HCT116 (cell line): ENCODE measurements at places on chromosomes 4 and X. TPM values are rescaled to one million over a fixed set of nuclear protein-coding genes. Genes with fewer than 3 reads are reported as not detected.

GRCh38 chr4:41882625-41883347, 52.4 kb upstream of the TMEM33 start:
- no peak for DNase-seq

DNA sequence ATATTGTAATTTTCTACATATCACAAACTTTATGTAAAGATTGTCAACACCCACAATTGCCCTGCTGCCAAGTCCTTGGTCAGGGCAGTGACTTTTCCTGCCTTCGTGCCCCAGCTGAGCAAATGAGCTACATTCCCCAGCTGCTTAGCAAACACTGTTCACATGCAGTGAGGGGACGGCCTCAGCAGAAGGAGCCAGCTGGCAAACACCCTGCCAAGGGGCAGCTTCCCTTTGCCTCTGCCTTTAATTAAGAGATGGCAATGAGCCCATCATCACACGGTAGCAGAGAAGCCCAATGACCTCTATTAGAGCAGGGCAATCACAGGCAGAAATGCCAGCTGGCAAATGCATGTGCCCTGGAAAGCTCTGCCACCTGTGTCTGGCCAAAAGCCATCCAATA, 253.4 kb downstream of the EPHA5 start:
- no peak for DNase-seq

GRCh38 chrX:20500171-20500865, 233.6 kb upstream of the RPS6KA3 start:
- DNase-seq: no peak

GRCh38 chrX:24862343-24862742, 153.4 kb downstream of the ARX start:
- DNase-seq: no peak

DNA sequence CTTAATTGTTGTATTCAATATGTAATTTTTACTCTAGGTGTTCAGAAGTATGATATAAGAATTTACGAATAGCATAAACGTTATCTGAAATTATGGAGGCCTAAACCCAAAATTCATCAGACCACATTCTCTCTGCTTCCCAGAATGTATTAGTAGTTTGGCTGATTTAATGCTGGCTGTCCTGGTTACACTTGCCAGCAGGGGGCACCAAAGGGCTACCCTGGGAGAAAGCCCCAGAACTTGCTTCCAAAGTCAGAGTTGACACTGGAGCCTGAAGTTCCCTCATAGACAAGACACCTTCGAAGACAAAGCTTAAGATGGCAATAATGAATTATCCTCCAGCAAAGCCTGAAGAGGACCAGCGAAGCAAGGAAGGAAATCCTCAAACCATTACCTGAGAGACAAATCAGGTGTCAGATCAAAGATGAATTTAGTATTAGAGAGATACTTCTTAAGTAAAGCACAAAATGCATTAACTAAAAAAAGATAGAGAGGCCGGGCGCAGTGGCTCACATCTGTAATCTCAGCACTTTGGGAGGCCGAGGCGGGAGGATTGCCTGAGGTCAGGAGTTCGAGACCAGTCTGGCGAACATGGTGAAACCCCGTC, 11.3 kb upstream of the ANOS1 start:
- DNase-seq: no peak

DNA sequence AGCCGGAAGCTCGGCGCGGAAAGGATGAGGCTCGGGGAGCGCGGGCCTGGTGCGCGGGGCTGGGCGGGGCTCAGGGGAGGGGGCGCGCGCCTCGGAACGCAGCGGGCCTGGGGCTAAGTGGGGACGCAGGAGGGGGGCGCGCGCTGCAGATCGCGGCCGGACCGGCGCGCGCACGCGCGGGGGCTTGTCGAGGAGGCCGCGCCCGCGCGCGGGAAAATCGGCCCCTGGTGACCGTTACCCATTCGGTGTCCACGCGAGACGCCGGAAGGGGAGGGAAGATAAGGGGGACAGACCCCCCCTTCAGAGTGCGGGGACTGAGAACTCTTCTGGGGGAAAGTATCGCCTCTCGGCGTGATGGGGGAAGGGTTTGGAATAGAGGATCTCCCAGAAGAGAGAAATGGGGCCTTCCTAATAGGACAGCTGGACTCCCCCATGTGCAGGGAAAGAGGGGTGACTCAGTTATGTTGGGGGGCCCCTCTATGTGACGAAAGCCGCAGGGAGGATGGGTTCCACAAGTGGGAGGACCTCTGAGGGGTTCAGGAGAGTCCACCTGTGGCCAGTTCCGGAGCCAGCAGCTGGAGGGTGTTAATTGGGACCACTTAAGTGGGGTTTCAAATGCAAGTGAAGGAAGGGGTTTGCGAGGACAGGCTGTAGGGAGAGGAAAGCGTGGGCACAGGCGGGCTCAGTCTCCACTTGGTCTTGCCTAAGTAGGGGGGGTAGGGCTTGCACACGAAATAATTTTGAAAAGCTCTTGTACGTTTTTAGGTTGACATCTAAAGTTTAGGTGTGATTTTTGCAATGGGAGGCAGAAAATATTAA, 584 bp downstream of the SUV39H1 start:
- DNase-seq: no peak

DNA sequence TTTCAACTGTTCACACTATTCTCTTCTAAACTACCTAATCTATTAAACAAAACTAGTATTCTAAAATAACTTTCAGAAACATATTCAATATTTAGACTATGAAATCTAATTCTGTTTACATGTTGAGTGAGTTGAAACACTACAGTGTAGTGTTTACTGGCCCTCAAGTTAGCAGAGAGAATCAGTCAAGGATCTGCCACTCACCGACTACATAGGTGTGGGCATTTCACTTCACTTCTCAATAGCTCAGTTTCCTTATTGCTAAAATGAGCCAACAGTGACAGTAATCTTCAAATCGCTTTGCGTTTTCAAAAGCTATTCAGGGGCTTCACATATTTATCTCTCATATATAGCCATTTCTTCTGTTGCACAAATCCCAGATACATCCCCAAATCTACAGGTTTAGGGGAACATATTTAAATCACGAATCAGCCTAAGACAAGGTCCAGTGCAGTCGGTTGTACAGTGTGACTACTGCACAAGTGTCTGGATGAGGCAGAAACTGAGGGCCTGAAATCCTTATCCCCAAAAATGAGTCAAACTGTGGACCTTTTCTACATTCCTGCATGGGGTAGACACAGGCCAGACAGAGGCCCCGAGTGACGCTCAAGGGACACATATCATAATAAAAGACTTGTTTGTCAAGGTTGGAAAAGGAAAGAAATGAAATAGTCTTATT, 129.8 kb downstream of the PPP3CA start:
- DNase-seq: no peak

- peak; percentile 1 for DNase-seq
These were observed 279.2 kb downstream of the QDPR start for GRCh38 chr4:17232566-17233253.

DNA sequence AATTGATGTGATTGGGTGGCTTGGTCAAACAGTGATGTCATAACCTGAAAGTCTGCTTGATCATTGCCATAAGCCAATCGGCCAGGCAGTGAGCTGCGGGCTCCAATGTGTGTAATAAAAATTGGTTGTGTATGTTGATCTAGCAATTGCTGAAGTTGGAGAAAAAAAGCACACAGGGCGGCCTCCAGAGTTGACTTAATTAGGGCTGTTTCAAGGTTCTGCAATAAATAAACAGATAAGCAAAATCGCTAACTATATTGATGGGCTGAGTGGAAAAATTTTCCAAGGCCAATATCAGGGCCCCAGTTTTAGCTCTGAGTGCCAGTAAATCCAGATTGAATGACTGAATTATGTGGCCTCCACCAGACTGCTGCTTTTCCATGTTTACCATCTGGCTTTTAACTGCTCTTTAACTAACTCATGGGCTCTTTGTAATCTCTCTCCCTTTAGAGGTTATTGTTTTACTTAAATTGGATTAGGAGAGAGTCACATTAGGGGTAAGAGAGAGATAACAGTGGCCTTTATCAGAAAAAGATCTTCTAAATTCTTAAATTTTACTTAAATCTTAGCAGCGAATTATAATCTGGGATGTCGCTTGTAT, 160.6 kb upstream of the WDFY3 start:
- no peak for DNase-seq

DNA sequence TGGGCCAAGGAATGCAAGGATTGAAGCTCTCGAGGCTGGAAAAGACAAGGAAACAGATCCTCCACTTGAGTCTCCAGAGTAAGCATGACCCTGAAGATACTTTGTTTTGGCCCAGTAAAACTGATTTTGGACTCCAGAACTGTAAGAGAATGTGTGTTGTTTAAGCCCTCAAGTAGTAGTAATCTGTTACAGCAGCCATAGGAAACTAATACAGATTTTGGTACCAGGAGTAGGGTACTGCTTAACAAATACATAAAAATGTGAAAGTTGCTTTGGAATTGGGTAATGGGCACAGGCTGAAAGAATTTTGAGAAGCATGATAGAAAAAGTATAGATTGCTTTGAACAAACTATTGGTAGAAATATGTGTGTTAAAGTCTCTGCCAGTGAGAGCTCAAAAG, 17.4 kb upstream of the FRAS1 start:
- DNase-seq: no peak

GRCh38 chr4:162836773-162837172, 329.9 kb downstream of the NAF1 start:
- no peak for DNase-seq

- no peak for DNase-seq
These were observed 2.3 kb upstream of the CYTL1 start for GRCh38 chr4:5021546-5021945.

GRCh38 chr4:66613591-66613990, 931.7 kb downstream of the CENPC start:
- DNase-seq: no peak

DNA sequence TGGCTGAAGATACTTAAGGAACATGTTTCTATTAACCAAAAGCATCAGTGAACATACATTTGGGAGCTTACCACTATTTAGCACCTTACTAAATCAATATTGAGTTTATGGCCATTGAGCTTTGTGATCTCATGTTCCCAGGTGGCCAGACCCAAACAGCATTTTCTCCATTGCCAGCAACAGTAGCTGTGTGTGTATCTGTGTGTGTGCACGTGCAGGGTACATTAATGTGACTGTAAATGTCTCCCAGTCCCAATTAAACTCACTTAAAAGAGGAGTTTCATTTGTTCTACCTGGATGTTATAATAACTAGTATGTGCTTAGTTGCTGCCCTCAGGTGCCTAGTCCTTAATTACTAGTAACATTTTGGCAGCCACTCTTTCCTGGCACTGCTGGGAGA, 282.4 kb downstream of the NR3C2 start:
- no peak for DNase-seq

GRCh38 chr4:3873408-3874027, 107.3 kb downstream of the ADRA2C start:
- no peak for DNase-seq

GRCh38 chr4:182351485-182351884, 108.3 kb downstream of the TENM3 start:
- DNase-seq: no peak

DNA sequence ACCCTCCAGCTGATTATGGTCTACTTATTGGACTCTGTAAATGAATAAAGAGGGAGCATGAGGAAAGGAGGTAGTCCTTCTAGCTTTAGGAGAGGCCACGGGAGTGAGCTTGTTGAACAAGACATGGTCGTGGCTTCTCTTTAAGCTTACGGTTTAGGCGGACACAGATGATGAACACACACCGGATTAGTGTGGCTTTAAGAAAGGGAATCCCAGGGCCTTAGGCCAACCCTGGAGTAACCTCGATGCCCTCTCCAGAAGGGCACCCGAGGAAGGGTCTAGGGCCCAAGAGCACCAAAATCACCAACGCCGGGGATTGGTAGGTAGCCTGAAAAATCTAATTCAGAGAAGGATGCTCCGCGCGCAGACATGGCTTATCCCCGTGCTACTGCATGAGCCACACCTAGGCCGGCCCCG, 39.4 kb downstream of the ERVMER34-1 start:
- DNase-seq: no peak

DNA sequence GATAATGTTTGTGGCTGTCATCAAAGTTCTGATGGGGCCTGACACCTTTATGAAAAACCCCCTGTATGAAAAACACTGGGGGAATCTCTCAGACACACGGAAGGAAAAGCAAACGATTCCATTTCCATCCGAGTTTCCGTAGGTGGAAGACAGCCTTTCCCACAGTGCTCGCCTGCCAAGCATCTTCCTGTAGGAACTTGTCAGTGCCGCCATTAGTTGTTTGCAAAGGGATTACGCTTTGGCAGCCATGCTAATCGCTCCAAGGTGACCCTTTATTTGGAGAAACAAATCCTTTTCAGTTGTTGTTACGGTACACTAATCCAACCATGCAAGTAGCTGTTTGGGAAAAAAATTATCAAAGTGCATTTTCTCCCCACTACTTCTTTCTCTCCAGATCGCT, 44.4 kb upstream of the STOX2 start:
- no peak for DNase-seq

DNA sequence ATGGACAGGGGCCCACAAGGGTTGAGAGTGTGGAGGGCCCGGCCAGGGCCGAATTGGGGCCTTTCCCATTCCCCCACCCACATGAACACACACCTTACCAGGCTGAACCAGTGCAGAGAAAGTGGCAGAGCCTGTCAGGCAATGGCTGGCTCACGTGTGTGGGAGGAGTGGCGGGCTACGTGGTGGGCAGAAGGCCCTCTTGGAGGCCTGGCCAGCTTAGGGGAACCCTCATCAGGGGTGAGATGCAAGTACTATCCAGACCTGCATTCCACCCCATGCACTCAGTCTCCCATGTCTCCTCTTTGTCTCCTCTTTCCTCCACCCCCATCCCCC, 965 bp downstream of the TCEAL4 start:
- DNase-seq: no peak

- no peak for DNase-seq
These were observed 4.6 kb downstream of the BDH2 start for GRCh38 chr4:103095080-103095479.

GRCh38 chr4:20926529-20926928, 226.3 kb downstream of the PACRGL start:
- DNase-seq: no peak

DNA sequence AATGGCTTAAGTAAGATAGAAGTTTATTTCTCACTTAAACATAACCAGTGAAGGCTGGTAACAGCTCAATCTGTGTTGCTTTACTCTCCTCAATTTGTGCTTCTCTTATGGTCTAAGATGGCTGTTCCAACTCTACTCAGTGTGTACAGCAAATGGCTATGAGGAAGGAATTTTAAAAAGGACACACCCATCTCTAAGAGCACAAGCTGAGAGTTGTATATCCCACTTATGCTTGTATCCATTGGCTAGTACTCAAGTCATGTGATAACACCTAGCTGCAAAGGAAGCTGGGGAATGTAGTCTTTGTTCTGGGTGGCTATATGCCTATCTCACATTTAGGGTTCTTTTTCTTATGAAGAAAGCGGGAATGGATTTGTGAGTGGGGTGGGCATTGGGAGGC, 63.3 kb downstream of the GPAT3 start:
- DNase-seq: peak; percentile 23

GRCh38 chr4:157804986-157805385, 367.8 kb downstream of the GASK1B start:
- peak; percentile 8 for DNase-seq

MND1 gene
- total RNA-seq: 29.9 TPM

HS3ST1 gene
- total RNA-seq: 134 TPM

TLR6 gene
- total RNA-seq: 4.8 TPM

ZDHHC15 gene
- total RNA-seq: not detected

NPNT gene
- 15.8 TPM for total RNA-seq

DMRTC1 gene
- total RNA-seq: not detected

TMEM33 gene
- total RNA-seq: 82.4 TPM

FHDC1 gene
- 1.8 TPM for total RNA-seq

FAM199X gene
- 21.1 TPM for total RNA-seq

CPXCR1 gene
- not detected for total RNA-seq
